ENCODE measurements at places on chromosomes 13 and 19.
A peak's percentile ranks its signal among the peaks of the same experiment; 100 is the strongest.

DNA sequence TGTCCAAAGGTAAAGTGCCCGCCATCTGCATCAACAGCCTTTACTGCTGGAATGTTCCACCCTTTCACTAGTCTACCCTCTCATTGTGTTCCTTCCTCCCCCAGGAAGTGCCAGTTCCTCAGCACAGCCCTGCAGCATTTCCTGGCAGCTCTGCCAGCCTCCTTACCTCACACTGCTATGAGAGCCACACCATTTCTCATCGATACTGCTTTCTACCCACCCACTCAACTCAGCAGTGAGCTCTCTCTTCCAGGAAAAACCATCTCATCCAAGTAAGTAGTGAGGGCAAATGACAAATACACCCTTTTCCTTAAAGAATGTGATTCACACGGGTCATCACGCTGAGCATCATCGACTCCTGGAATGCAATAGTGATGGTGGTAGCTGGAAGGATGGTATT, 19.8 kb downstream of the UQCRFS1 start:
- DNase-seq: no peak

- DNase-seq: no peak
These were observed 7.6 kb downstream of the EFNB2 start for GRCh38 chr13:106527826-106528225.

- DNase-seq: no peak
These were observed 2.6 kb downstream of the BBC3 start for GRCh38 chr19:47228168-47228936.

- no peak for DNase-seq
These were observed 24.9 kb downstream of the RCBTB1 start for GRCh38 chr13:49560270-49561061.

GRCh38 chr19:35545855-35546381, 492 bp downstream of the TMEM147 start:
- DNase-seq: peak; percentile 34

DNA sequence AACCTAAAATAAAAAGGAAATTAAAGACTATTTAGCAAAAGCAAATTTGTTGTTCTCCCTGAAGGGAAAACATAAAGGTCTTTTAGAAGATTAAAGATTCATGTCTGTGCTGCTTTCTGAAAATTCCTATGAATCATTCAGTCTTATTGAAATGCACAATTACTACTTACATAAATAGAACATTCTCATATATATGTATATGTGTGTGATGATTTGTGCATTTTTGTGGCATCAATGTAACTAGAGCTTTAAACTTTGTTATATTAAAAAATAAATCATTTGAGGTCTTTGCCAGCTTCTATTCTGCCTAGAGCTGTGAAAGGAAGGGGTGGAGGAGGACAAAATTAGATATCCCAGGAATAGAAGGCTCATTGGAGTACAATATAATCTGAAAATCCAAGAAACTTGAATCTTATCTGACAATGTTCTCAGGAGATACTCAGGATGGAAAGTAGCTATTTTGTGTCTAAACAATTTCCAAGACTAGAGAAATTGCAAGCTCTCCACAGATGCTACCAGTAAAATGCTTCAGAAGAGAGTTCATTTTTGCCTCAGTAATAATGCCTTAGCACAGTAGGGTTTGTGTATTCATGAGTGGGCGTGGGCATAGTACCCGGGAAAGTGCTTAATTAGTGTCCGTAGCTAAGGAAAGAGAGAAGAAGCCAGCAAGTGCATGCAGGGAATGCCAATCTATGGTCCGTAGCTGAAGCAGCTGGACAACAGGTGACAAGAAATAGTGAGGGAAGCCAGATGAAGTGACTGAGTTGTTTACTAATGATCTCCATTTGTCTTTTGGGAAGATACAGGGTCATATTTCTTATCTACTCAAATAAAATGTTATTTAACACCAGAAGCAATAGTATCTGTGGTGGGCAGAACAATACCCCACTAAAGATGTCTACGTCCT, 395.5 kb upstream of the NBEA start:
- no peak for DNase-seq

DNA sequence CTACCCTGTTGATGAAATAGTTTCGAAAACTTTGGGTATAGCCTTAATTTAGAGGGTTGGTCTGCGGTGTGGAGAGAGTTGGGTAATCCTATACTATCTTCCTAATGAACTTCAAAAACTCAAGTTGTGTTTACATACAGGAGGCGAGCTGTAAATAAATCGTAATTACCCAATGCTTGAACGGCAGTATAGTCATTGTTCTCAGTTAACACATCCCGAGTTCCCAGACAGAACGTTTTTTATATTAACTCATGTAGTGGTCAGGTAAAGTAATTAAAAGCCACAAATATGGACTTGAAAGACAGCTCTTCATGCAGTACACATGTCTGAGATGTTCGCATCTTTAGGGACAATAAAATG, 1.5 kb downstream of the PDS5B start:
- DNase-seq: no peak

GRCh38 chr13:112752711-112753541, 63.1 kb downstream of the ATP11A start:
- DNase-seq: no peak

DNA sequence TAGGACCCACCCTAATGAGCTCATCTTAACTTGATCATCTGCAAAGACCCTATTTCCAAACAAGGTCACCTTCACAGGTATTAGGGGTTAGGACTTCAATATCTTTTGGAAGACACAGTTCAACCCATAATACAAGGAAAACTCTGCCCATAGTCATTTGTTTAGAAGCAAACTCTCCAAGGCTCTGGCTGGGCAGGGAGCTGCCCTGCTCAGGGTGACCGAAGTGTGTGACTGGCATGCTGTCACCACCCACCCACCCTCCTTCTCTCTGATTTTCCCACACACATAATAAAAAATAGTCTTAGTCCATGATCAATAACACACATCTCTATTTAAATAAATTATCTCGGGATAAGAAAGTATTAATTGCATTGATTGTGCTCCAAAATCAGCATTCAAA, 161.1 kb downstream of the KCTD15 start:
- no peak for DNase-seq

GRCh38 chr13:114146173-114146572, 13.8 kb upstream of the RASA3 start:
- no peak for DNase-seq

DNA sequence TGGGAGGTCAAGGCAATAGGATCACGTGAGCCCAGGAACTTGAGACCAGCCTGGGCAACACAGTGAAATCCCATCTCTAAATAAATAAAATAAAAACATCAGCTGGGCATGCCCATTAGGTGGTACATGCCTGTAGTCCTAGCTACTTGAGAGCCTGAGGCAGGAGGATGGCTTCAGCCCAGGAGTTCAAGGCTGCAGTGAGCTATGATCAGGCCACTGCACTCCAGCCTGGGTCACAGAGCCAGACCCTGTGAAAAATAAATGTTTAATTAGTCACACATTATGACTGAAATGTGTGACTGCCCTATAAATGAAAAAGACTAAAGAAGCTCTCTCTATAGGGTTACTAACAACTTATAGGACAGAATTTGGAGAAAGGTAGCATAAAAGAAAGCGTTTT, 37.7 kb downstream of the USP12 start:
- DNase-seq: no peak

DNA sequence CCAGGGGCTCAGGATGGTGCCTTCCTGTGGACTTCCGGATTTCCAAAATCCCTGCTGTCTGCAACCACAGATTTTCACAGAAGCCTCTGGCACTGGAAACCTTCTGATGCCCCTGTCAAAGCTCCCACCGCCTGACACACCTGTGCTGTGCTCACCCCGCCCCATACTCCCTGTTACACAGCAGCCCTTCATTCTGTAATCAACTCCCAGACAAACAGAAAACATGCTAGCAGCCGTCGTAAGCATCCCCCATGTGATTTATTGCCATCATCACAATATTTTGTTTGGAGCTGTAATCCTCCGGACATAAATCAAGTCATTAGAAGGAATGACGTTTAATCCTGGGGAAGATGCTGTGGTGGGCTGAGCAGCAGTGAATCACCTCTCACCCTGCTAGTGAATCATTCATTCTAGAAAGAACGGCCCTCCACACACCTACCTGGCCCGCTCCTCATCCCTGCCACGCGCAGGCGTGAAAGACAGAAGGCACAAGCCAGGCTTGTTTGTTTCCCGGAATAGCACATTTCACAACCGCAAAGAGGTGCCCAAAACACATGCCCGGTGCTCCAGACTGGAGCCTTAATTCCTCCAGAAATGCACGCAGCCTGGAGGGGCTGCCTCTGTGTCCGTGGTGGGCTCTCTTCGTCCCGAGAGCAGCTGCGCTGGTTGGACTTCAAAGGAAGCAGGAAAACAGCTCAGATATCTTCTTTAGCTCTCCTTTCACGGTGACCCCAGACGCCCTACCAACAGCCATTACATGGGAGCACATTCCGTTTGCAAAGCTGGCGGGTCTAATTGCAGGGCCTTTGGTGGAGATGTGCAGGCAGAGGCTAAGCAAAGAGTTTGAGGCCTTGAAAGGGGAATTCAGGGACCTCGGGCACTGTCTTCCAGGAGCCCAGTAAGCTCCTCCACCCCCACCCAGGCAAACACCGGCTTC, 41.3 kb upstream of the KCTD15 start:
- DNase-seq: no peak

- no peak for DNase-seq
These were observed 14.4 kb downstream of the ATP4B start for GRCh38 chr13:113643593-113643992.

- no peak for DNase-seq
These were observed 12.0 kb downstream of the PIAS4 start for GRCh38 chr19:4019578-4019977.

DNA sequence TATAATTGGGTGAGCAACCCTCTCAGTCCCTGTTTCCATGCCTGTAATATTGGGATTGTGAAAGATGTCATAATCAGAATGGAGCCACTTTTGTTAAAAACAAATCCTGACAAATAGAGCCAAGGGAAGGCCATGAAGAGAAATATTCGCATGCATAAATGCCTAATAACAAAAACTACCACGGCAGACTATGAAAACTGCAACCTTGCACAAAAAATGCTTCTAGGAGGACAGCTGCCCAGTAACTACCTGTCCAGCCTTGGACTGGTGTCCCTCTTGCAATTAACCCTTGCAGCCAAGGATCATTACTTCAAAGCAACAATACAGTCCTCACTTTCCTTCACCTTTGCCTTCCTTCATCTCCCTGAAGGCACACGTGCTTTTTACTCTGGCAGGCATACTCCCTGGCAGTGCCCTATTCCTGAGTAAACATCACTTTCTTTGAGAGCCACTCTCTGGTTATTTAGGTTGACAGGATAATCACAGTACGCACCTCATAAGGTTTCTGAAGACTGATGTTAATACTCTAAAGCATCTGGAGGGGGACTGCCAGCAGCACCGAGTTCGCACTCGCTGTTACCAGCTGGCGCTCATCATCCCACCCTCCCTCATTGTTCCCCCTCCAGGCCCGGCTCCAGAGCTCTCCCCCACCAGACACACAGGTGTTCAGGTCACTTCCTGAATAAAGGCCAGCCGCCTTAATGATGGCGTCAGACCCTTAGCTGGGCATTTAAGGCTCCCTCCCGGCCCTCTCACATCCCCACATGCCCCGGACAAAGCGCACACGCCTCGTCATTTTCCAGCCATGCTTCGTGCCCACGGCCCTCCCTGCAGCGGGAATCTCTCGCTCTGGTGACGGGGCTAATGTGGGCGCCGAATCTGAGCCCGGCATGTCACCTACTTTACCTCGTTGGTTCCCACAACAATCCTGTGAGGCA, 57.3 kb downstream of the CDADC1 start:
- no peak for DNase-seq

GRCh38 chr19:5893907-5894703, 9.5 kb downstream of the NDUFA11 start:
- DNase-seq: no peak

GRCh38 chr13:99062593-99062992, 84.7 kb upstream of the DOCK9 start:
- DNase-seq: no peak

GRCh38 chr19:19385896-19386869, 19.3 kb upstream of the GATAD2A start:
- no peak for DNase-seq

DNA sequence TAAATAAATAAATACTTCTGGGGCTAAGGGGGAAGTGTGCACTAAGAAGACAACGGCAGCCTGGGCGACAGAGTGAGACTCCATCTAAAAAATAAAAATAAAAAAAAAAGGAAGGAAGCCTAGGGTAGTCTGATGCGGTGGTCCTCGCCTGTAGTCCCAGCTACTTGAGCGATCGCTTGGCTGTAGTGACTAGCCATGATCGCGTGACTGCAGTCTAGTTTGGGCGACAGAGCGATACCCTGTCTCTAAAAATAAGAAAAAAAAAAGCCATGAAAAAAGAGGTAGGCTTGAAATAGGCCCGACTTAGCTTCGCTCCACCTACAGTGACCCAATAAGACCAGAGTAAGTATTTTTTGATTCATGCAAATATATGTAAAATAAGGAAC, 661 bp upstream of the BABAM1 start:
- DNase-seq: no peak

DNA sequence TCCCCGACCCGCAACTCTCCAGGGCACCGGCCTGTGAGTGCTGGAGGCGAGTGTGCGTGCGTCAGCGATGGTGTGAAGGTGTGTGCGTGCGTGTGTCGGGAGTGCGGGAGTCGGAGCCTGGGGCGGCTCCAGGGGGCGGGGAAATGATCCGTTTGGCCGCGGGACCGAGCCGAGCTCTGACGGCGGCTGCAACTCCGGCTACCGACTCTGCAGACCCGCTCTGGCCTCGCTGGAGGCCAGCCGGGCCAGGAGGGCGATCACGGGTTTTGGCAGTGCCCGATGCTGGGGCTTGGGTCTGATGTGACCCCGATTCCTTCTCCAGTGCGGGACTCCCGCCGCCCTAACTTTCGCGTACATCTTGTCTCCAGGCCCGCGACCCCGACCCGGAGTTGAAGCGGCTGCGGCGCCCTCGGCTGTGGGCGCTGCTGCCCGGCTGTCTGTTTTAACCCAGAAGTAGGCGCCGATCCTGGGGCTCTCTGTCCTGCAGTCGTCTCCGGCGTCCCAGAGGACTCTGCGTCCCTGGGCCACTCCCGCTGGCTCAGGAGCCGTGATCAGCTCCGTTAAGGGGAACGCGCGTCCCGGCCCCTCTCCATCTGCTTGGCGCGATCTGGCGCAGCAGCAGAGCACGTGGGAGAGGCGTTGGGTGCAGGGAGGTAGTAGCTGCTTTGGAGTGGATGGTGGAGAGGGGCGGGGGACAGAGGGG, 1.2 kb downstream of the CHST8 start:
- no peak for DNase-seq

DNA sequence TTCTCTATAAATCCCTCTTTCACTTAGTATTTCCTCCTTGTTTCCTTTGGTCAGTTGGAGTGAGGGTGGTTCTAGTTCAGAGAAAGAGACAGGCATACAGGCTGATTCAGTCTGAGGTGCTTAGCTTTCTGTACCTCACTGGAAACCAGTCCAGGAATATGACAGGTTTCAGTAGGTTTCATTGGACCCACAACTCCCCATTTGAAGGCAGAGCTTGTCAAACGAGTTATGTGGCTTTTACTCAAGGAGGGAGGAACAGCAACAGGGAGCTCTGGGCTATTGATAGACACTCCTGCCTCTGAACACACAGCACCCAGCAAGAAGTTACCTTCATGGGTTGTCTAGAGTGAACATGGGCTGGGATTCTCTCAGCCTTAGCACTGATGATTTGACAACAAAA, 14.5 kb downstream of the ACTN4 start:
- no peak for DNase-seq
